ENCODE measurements at places on chromosomes 4 and X.

GRCh38 chr4:105116616-105117319 is 29.9 kb upstream of the TET2 start:
- no peak for DNase-seq

GRCh38 chr4:94530073-94530472 is 78.3 kb downstream of the PDLIM5 start:
- no peak for DNase-seq

DNA sequence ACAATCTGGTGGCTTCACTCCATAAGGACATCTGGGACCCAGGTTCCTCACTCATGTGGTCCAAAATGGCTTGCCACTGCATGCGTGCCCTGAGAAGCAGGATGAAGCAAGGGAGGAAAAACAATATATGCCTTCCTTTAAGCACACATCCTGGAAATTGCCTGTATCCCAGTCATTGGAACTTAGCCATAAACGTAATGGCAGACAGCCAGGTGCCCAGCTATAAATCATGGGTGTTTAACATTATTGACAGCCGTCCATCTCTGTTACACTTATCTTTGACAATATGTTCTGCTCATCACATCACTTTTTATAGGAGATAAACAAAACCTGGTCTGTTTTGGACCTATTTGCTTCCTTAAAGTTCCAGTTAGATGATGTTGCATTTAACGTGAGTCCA is 181.0 kb downstream of the AASDH start:
- DNase-seq = no peak

DNA sequence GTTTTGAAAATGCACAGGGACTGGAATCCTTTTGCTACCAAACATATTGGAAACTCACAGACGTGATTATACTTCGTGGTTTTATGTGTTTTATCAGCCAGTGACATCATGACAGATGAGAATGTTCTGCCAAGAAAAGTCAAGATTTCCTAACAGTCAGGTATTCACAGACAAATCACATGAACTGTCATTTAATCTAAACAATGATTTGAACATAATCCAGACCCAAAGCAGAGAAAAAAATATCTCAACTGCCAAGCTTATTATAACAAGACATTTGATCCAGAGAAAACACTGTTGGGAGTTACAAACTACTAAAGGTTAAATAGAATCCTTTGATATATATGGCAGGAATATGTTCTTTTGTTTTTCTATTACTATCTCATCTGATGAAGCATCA is 635.9 kb upstream of the FRG1 start:
- no peak for DNase-seq

GRCh38 chrX:106437407-106437806 is 174.4 kb upstream of the RADX start:
- no peak for DNase-seq

- no peak for DNase-seq
Measured at GRCh38 chr4:121877041-121877773, 6.9 kb upstream of the BBS7 start.

- DNase-seq = no peak
Measured at GRCh38 chr4:97670703-97671269, 472.5 kb downstream of the STPG2 start.

- DNase-seq = no peak
Measured at GRCh38 chr4:48596336-48596735, 106.3 kb downstream of the ZAR1 start.

DNA sequence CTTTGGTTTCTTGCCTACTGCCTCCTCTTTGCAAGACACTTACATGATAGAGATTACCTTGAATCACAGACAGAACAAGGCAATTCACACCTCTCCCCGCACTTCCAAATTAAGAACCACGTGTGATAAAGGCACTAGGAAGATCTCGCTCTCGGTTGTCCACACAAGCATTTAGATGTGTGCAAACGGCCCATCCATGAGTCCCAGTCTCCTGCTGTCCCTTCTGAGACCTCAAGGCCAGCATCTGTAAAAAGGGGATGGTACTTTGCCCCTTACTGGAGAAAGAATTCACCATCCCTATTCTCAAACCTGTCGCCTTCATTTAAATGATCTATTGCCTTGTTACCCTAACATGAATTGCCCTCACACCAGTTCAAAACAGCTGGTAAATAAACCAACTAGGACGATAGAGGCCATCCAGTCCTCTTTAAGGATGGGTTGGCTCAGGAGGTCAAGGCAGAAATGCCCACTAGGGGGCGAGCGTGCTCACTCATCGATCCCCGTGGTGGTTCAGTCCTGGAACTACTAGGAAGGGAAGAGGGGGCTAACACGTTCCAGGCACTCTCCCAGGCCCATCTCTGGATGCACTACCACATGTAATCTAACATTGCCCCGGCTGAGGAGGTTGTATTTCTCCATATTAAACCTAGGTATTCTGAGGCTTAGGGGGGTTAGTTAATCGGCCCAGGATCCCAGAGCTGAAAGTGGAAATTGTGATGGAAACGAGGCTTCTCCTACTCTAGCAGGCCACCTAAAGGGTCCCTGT is 95.8 kb downstream of the DHX15 start:
- peak; percentile 36 for DNase-seq

DNA sequence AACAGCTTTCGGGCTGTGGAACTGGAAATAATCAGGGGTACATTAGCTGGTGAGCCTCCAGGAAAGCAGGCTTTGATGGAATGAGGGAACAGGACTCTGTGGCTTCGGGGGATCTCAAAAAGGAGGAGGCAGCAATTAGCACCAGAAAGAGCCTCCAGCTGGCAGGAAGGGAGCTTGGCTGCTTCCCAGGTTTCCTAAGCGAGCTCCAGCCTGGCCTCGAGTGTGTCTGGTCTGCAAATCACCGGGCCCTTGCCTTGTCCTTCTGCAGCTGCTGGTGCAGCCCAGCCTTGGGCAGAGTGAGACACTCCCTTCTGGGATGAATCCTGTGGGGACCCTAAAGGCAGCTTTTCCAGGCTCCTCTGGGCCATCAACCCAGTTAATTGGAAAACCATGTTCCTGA is 10.7 kb upstream of the PDHA1 start:
- DNase-seq = no peak

- peak; percentile 95 for DNase-seq
Measured at GRCh38 chr4:183659029-183659871, at the start of the genes RWDD4 and TRAPPC11. RWDD4 (minus strand) TSS chr4:183659185; CDS start chr4:183658952, 233 bp downstream. TRAPPC11 (plus strand) TSS chr4:183659293; CDS start chr4:183663868, 4,575 bp downstream.

DNA sequence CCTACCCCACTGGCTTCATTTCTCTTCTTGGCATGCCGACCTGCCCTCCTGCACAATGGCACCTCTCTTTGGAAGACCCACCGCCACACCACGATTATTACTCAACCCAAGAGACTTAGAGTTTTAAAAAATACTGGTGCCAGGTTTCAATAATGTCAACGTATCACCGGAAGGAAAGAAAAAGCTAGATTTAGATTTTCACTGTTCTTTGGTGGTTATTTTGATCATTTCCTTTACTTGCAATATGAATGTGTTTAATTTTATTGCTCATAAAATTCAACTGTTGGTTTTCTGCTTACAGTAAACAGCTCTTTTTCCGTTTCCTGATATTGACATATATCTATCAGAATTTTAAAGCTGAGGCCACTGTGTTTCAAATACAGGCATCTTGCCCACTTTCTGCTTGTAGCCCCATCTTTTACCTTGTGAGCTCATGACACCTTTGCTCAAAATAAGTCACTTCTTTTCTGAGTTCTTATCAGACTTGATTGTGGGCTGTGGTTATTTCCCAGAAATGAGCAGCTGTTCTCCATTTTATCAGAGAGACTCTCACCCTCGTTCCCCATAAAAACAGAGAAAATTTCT is 439.1 kb downstream of the INPP4B start:
- no peak for DNase-seq

GRCh38 chrX:94492541-94492940 is 818.5 kb downstream of the FAM133A start:
- no peak for DNase-seq

- no peak for DNase-seq
Measured at GRCh38 chr4:121307445-121308327, 73.1 kb downstream of the QRFPR start.
